ENCODE measurements at places on chromosomes 1 and 21. TPM values are rescaled to one million over a fixed set of nuclear protein-coding genes. Genes with fewer than 3 reads are reported as not detected.
A peak's percentile ranks its signal among the peaks of the same experiment; 100 is the strongest.

Gene RBM11
- 4.3 TPM for total RNA-seq

Gene CLEC20A
- total RNA-seq, result 0.54 TPM

Gene APCS
- total RNA-seq, result not detected

Gene TMPRSS15
- total RNA-seq, result not detected

DNA sequence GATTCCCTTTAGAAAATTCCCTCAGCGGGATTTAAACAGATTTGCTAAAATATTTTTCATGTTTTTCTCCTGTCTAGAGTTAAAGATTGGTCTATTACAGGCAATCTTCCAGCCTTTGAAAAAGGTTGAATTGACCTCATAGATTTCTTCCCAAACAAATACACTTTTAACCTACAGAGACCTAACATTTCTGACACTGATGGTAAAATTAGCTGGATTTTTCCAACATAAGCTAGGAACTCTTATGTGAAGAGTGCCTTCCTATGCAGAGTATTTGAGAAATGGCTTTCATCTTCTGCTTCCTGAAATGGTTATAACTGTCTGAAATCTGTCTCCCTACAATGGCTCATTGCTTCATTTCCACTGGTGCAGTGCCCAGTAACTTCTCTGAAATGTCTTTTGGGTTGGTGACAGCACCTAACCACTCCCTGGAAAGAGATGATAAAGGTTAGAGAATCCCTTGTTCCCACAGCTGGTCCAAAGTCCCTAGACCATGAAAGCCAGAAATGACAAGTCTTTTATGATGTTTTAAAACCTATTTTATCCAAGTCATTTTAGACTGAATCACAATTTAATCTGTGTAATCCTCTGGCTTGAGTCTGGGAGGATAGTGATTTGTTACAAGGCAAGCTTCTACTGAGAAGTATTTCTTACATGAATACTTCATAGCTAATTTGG is 269.4 kb downstream of the BACH1 start:
- DNase-seq, result no peak

DNA sequence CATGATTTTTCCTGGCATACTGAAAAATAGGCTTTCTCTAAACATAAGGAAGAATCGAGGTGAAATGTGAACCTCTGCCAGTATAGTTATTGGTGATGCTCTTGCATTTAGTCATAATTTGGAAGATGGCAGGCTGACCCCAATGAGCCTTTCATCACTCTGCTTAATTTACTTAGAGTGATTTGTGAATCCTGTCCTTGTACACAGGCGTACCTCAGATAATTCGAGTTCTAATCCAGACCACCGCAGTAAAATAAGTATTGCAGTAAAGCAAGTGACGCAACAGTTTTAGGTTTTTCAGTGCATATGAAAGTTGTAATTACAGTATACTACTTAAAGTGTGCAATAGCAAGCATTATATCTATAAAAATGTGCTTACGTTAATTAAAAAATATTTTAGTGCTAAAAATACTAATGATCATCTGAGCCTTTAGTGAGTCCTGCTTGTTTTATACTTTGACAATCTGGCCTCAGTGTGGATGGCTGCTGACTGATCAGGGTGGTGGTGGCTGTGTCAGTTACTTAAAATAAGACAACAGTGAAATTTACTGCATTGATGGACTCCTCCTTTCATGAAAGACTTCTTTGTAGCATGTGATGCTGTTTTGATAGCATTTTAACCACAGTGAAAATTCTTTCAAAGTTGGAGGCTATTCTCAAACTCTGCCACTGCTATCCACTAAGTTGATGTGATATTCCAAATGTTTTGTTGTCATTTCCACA is 1.7 kb downstream of the PKNOX1 start:
- DNase-seq, result no peak

- no peak for DNase-seq
These were observed 13.4 kb upstream of the KIAA1614 start for GRCh38 chr1:180899262-180899661.

- DNase-seq, result no peak
These were observed 25.9 kb downstream of the IFNAR1 start for GRCh38 chr21:33350676-33351075.

GRCh38 chr1:226578946-226579578 is 30.5 kb downstream of the STUM start:
- DNase-seq, result no peak

- peak; percentile 47 for DNase-seq
These were observed 11.9 kb upstream of the PAQR6 start for GRCh38 chr1:156259805-156260204.

DNA sequence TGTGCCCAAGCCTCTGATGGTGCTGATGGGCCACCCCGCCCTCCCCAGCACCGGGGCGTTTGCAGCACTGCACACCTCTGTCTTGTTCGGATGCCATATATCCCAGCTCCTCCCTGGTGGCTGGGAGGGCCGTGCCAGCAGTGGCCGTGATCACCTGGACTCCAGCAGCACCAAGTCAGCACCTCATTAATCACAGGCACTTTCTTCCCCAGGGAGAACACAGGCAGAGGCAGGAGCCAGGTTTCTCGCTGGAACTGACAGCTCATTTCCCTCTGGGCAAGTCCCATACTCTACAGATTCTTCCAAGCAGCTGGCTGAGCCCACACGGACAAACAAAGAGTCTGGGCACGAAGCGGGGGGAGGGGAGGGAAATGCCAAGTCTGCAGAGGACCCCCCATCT is 141.7 kb upstream of the EDN2 start:
- DNase-seq, result no peak
